ENCODE measurements at places on chromosomes 6 and 20.

GRCh38 chr6:93139408-93140081, 279.8 kb downstream of the EPHA7 start:
- peak; percentile 31 for DNase-seq

- DNase-seq = no peak
Observed at GRCh38 chr6:25486550-25486949, 165.5 kb upstream of the SCGN start.

GRCh38 chr20:37364927-37365272, 19.0 kb downstream of the SRC start:
- no peak for DNase-seq

GRCh38 chr6:78611886-78612480, 255.4 kb upstream of the IRAK1BP1 start:
- DNase-seq = no peak

DNA sequence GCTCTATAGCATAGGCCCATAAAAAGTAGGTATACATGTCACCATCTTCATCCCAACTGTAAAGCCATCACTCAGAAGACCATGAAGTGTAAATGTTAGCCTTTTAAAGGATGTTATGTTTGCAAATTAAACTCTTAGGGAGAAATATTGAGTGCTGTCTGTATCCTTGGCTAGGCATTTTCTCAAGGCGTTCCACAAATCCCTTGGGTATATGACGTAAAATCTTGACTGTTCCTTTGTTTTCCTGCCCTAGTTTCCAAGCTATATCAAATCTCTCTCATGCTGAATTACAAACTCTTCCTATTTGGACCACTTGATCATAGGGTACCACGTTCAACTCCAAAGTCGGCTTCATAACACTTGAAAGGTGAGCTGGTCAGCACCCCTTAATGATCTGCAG, 486.2 kb downstream of the HDGFL1 start:
- no peak for DNase-seq

DNA sequence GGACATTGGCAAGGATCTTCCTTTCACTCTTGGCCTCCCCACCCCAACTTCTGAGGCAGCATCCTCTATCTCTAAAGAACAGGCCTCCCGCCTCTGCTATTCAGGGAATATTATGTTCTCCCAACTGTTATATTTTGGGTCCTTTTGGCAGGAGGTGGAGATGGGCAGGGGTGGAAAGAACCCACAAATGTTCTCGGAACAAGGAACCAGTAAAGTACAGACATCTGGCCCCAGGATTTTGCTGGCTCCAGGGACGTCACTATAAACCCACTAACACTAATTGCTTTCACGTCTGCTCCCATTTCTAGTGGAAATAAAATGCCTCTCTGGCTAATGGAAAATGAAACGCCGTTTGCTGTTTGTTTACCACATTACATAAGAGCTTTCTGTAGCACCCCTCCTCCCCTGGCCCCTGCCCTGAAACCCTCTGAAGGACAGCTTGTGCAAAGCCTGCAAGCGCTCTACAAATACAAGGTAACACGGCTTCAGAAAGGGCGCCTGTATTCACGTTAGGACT, 77.7 kb upstream of the TBC1D7 start:
- no peak for DNase-seq

DNA sequence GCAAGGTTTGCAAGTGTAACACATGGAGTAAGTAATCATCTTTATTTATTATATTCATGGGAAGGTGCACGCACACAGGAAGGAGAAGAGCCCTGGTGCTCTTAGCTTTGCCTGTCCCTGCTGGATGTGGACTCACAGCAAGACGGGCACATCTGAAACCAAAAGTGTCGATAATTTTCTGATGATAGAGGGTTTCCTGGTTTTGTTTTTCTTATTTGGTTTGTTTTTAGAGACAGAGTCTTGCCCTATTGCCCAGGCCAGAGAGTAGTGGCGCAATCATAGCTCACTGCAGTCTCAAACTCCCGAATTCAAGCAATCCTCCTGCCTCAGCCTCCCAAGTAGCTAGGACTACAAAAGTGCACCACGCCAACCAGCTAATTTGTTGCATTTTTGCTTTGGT, 7.8 kb upstream of the KHDC1L start:
- DNase-seq = no peak

DNA sequence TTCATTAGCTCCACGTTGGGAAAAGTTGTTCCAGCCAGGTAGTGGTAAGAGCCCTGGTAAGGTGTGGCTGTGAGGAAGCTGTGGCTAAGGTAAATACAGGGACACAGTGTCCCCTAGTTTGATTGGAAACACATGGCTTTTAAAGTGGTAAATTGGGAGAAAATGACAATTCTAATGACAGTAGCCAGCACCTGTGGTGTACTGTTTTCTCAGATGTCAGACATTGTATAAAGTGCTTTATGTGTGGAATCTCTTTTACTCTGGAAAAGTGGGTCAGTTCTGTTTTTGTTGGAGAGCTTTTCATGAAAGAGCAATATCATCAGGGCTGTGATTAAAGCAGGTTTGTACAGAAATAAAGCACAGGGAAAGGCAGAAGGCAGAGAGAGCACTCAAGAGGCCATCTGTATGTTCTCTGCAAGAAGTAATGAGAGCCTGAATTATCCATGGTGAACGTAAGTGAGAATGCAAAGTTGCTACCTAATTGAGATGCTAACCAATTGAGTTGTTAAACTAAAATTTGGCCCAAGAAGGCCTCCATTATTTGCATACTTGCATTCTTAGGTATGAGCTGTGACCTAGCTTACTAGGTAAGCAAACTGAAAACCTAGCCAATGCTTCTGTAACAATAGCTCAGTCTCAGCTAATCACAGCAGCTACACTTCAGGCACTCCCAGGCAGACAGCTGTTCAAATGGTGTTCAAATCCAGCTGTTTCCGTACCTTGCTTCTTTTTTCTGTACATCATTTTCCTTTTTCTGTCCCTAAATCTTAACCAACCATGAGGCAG, 28.2 kb downstream of the MRAP2 start:
- no peak for DNase-seq

DNA sequence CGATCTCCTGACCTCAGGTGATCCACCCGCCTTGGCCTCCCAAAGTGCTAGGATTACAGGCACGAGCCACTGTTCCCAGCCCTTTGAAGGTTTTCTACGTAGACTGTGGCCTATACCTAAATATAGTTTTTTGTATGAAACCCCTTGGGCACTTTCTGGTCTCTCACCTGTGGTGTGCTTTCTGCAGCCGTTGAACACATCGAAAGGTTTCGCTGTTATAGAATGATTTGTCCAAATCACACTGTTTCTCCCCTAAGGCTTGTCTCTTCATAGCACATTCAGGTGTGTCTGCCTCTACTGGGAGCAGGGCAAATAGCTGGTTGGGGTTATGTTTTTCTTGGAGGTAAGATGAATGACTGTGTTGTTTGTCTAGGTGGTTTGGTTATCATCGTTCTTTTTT, 597.9 kb downstream of the RNF144B start:
- DNase-seq = no peak

DNA sequence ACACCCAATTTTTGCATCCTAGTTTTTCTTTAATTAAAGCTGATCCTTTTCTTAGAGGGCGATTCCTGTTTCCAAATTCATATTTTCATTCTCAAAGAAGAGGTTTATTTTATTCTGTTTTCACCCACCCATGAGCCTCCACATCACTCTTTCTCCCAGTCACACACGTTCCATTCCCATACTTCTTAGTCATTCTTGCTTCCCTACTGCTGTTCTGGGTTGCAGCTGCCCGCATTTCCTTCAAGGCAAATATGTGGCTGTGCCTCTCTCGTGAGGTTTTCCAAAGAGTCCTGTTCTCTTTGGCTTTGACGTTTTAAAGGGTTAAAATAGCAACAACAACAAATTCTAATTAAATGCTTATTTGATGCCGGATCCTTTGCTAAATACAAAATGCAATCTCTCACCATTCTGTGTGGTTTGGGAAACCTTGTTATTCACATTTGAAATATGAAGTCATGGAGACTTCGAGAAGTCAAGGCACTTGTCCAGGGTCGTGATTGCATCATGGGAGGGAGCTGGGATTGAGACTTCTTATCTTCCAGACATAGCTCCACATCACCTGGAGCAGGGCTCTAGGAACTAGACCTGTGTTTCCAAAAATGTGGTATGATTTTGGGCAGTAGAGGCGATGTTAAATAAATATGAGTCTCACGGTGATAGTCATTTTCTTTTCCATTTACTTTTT, 126.6 kb downstream of the DOK5 start:
- no peak for DNase-seq

DNA sequence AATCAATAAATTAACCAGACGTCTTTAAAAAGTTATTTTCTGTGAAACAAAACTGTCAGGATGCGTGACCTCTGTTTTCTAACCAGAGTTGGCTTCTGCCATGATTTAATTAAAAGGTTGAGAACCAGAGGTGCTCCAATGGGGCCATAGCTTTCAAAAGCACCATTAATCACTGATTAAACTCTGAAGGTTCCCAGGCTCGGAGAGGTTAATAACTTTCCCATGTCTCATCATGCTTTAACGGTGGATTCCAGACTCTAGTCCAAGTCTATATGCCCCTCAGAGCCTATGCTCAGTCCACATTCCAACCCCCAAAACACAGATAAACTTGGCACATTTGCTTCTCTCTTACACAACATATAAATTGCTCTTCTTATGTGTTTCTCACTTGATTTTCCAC, 95.5 kb downstream of the SNAP91 start:
- no peak for DNase-seq

DNA sequence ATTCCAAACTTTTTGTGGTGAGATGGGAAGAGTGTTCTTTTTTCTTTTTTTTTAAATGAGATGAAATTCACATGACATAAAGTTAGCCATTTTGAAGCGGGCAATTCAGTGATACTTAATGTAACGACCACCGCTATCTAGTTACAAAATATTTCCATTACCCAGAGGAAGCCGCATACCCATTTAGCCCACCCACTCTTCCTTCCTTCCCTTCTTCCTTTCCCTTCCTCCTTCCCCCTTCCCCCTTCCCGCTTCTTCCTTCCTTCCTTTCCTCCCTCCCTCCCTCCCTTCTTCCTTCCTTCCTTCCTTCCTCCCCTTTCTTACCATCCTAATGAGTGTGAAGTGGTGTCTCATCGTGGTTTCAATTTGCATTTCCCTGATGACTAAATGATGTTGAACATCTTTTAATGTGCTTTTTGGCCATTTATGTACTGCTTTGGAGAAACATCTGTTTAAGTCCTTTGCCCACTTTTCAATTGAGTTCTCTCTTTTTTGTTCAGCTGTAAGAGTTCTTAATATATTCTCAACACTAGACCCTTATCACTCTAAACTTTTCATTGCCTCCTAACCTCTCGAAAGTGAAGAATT, 371.1 kb downstream of the FARS2 start:
- no peak for DNase-seq

GRCh38 chr20:50629670-50630045, 61.7 kb downstream of the RIPOR3 start:
- DNase-seq = no peak

GRCh38 chr6:112920994-112921393, 573.9 kb downstream of the RFPL4B start:
- DNase-seq = no peak

Measured in activated CD4-positive, alpha-beta T cell treated with anti-CD3 and anti-CD28 coated beads, Interleukin-2, Interleukin-4, amounts not matched to agents 100 ng/mL and 50 ng/mL, durations not matched to agents 16 hours and 8 hours (primary cell).